ENCODE measurements at places on chromosomes 2 and 18.

DNA sequence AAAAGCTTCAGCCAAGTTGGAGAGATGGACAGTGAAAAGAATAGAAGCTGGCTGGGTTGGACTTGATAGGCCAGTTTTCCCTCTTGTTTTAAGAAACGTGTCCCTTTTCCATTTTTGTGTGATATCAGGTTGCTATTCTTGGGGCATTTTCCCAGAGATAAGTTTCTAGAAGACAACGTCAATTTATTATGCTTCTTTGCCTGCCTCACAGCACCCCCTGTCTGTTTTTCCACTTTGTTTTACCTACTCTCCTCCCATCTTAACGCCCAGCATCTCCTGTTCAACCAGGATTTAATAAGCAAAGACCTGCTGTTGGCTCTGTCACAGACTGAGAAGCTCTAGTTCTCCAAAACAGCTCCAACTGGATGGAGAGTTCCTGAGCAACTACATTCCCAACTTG, 317.8 kb upstream of the ZNF521 start:
- DNase-seq = no peak

DNA sequence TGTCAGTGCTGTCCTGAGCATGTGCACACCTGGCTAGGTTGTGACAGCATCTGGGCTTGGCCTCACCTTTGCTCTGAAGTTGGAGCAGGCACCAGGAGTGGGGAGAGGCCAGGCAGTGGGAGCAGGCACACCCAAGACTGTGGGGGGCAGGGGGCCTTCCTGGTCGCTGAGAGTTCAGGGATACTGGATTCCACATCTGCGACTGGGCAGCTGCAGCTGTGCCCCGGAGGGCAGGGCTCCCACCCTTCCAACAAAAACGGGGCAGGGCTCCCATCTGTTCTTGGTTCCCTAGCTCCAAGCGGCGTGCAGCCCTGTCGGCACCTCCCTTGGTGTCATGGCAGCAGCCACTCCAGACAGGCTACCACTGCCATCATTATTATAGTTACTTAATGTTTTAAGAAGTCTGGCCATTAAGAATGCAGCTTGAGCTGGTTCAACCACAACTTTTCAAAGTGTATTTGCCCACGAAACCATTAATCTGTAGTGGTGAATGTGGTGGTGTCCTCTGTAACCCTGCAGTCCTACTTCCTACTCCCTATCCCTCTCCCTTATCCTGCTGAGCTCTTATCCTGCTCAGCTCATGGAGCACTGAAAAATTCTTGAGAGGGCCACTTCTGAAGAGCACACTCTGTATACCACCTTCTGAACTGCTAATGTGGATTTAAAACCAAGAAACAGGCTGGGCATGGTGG, 48.0 kb upstream of the RAB1A start:
- no peak for DNase-seq

- no peak for DNase-seq
These were observed 234.4 kb downstream of the BCL11A start for GRCh38 chr2:60319031-60319547.

DNA sequence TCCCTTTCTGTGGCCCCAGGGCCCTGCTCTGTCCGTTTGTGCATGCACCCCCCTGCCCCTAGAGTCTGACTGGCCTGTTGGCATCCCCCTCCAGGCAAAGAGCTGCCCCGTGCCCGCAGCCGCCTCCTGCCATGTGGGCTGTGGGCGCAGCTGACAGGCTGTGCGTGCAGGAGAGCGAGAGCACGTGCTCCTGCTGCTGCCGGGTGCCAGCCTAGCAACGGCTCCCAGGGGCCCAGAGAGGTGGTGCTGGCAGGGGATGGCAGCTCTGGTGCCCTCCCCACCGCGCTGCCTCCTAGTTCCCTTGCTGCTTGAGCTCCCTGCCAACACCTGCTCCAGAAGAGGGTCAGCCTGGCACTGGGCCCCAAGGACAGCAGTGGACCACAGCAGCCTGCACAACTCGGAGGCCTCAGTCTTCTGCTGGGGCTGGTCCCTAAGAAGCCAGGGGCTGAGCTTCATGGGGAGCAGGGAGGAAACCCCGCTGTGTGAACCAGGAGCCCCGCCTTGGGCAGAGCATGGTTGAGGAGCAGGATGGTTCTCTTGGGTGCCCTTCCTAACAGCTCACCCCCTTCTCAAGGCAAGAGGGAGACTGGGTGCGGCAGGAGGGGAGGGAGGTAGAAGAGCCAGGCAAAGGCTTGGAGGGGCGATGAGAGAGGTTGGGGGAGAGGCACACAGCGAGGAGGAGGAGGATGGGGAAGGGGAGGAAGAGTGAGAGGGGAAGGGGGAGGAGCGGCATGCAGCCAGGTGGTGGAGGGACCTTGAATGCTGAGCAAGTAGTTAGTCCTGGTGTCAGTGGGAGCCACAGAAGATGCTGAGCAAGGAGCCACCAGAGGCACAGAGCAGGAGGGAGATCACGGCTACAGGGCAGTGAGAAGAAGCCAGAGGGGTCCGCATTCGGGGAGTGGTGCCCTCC, 23.8 kb upstream of the PTMA start:
- peak; percentile 61 for DNase-seq

DNA sequence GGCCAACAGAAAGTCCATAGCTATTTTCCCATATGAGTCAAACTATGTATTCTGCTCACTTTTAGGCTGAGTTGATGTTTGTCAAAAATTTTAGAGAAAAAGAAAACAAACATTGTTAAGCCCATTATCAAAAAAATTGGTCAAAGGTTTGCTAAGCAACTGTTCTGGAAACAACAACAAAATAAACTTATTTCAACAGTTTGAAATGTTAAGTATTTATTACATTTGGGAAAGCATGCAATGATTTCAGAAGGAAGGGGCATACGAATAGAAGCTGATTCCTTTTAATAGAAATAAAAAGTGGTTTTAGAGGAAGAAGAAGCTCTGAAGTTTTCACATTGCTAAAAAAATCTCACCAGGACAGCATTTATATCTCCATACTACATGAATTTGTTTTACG, 1837.5 kb upstream of the CELF4 start:
- DNase-seq = no peak

DNA sequence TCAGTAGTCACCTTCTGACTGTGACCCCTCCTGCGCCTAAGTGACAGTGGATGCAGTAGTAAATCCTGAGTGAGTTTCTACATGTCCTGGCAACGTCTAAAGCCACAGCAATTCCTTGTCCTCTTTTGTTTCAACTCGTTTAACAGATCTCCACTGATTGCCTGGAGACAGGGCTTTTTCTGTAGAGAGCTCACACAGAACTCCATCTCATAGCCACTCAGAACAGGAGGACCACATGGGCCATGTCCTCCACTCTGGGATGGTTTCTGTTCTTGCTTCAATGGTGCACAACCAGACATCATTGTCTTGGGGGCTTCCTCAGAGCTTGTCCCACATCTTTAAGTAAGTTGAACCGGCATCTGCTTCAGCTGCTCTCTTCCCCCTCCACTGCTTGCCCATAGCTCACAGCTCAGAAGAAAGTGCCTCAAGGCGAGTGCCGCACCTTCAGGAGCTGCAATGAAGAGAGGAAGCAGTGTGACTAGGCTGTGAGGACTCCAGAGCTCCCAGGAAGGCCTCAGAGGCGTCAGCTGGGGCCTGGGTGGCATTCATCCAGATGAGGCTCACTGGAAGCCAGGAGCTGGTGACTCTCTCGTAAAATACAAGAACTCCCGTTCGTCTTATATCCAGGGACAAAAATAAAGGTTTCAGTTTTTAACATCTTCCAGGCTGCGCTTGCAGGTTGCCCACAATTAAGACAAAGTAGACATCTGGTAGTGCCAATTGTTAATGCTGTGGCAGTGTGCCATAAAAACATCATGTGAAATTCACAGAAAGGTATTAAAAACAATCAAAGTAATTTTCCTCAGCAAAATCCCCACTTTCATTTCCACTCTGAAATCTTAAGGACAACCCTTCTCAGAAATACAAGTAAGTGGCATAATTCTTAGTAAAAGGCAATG, 37.3 kb downstream of the ST3GAL5 start:
- peak; percentile 55 for DNase-seq

DNA sequence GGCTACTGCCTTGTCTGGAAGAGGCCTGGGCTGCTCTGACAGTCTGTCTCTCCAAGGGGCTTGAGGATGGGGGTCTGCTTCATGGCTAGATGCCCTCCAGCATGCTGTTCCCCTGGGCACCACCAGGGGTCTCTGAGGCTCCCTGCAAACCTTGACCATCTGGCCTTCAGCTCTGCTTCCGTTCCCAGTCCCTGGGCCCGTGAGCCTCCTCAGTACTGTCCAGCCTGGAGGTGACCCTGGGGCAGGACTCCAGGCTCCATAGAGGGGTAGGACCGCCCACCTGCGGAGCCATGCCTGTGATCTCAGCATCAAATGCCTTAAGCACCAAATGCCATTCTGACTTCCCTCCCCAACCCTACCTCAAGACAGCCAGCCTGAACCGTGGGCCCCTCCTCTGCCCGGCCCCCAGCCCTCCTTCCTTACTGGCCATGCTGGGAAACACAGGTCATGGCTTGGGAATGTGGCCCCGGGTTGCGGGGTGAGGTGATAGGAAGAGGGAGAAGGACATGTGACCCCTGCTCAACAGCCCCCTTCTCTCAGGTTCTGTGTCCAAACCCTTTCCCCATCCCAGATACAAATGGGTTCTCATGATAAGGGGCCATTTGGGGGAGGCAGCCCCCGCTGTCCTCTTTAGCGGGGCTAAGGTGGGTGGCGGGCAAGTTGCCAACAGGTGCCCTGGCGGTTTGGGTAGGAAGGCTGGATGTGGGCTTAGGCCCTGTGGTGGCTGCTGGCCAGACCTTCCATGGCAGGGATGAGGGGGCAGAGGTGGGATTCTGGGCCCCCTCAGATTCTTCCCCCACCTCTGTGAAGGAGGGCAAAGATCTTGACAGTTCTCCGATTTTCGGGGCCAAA, 25.0 kb downstream of the SPEG start:
- peak; percentile 29 for DNase-seq

DNA sequence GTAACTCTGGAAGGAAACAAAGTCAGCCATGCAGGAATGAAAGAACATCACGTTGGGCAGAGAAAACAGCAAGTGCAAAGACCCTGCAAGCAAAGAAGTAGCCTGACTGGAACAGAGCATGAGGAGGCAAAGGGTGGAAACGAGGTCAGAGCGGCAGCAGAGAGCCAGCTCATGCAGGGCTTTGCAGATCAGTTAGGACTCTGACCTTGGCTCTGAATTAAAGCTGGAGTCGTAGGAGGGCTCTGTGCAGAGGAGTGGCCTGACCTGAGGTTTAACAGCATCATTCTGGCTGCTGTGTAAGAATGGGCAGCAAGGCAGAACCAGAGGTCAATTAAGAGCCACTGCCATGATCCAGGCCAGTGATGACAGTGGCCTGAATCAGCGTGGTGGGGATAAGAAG, 220.7 kb downstream of the PRKCE start:
- no peak for DNase-seq

GRCh38 chr2:45583977-45584376, 27.1 kb downstream of the SRBD1 start:
- no peak for DNase-seq

DNA sequence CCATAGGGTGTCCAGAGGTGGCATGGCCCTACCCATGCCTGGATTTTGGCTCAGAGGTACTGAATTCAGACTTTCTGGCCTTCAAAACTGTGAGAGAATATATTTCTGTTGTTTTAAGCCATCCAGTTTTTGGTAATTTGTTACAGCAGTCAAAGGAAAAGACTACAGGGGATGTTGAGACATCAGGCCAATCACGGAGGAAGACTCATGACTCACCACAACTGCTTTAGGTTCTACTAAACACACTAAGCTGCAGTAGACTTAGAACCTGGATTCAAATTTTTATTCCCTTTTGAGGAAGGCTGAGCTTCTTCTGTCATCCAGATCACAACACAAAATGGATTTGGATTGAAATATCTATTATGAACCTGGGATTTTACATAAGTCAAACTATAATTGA, 12.0 kb upstream of the C2orf66 start:
- DNase-seq = no peak

- no peak for DNase-seq
These were observed 69.1 kb downstream of the TWIST2 start for GRCh38 chr2:238916875-238917590.

DNA sequence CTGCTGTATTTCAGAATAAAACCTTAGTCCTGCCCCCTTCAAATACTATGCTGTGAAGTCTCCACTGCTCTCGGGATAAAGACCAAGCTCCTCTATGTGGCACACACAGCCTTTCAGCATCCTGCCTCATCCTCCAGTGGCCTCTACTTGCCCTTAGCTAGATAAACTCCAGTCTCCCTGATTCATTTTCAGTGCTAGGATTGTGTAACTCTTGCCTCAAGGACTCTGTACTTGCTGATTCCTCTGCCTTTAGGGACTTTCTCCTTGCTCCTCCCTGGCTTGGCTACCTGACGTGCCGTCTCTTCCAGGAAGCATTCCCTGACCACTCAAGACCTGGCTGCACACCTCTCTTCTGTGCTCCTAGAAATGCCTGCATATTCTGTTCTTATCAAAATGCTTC, 416.7 kb downstream of the MTX2 start:
- DNase-seq = no peak

DNA sequence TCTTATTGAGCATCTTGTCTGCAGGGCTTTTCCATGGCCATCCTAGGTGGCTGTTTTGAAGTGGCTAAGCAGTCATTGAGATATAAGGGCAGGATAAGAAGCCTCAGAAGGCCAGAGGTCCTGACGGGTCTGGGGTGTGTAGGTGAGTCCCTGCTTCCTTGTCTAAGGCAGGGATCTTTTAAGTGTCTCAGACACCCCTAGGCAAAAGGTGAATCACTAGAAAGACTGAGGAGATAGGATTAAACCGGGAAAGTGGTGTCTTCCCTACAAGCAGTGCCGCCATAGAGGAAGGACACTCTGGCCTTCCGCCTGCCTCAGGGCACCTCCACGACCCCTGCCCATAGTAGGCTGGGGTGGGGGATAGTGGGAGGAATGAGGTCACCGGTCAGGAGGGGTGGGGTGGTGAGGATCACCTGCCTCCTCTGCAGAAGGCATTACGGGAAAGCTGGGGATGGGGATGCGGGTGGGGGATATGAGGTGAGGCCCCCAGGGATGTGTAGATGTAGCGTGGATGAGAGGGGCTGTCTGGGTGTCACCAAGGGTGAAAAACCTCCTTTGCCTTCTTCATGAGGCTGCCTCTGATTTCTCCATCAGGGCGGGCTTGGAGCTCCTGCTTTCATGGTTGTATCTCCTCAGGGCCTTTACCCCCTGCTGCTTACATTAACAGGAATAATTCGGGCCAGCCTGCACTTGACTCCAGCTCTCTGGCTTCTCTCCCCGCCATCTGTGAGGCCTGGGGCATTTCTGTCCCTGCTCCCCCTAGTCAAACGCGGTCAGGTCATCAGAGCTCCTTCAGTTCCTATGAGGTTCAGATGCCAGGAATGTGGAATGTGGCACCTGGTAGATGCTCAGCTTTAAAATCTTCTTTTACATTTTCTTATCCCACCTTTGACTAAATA, 244.0 kb downstream of the DYSF start:
- DNase-seq = no peak

- no peak for DNase-seq
These were observed 145.0 kb downstream of the MCFD2 start for GRCh38 chr2:46770622-46771021.

- no peak for DNase-seq
These were observed 3.6 kb downstream of the INO80D start for GRCh38 chr2:206082298-206082843.

GRCh38 chr2:122263746-122264145, 508.3 kb downstream of the TSN start:
- DNase-seq = no peak

DNA sequence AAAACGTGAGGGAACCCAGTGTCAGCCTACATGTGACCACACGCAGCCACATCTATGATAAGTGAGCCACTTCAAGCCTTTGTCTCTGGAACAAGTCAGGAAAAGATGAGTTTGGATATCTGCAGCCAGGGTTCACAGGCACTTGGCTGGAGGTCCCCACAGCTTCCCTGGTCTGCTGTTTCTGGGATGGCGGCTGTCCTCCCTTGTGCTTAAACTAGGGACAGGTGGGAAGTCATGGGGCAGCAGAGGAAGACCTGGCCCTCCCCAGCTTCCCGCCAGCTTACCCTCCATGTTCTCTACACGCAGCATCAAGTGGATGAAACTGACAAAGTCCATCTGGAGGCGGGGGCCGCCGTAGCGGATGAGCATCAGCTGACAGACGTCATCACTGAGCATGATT, 38.5 kb upstream of the GALNT14 start:
- DNase-seq = no peak

Data from NCI-H1694 (cell line).